ENCODE measurements at places on chromosomes 11 and 22. TPM values are rescaled to one million over a fixed set of nuclear protein-coding genes. Genes with fewer than 3 reads are reported as not detected.

DNA sequence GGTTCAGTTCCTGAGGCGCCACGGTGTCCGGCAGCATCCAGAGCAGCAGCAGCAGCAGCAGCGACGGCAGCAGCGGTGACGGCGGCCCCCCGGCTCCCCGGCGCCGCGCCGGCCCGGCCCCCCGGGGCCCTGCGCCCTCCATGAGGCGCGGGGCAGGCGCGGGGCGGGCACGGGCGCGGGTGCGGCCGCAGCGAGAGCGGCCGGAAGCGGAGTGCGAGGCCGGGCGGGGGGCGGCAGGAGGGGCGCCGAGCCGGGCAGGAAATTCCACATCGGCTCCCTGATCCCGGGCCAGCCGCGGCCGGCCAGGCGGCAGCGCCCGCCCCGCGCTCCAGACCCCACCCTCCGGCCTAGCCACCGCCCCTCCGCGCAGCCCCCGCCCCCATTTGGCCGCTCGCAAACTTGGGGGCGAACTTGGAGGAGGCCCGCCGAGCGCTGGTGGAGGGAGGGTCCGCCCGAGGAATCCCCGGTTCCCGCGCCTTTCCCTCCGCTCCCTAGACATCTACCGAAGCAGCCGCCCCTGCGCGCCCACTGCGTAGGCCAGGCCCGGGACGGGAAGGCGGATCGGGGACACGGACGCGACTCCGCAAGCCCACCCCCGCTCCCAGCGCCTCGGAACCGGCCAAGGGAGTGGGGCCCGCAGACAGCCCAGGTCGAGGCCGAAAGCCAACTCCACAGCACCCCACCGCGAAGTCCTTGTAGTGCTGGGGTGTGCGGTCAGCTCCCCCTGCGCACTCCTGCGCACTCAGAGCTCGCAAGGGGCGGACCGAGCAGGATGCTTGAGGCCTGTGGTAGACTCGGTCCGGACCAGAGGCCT, at the start of gene SCARF2:
Gene SCARF2 (minus strand): TSS at position 213 of the 814 bp plus-strand sequence. CDS start 71 bp downstream, at position 142.
- DNase-seq = no peak

DNA sequence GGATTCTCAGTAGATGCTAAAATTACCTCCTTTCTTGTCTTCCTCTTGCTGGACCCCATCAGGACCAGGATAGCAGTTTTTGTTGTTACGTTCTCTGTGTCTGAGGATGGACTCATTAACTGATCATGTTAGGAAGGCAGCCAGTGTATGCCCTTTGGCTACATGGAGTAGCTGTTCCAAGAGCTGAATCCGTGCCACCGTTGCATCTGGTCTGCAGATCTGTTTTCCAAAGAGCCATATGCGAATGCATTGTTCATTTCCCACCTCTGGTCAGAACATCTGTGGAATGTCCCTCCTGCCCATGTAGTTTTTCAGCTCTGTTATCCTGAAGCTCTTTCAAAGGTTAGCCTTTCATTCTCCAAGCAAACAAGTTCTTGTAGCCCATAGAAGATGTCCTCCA, 188.4 kb downstream of the SPON1 start:
- no peak for DNase-seq

SYCE3 gene
- not detected for total RNA-seq

TBX10 gene
- not detected for total RNA-seq
